Activated CD8-positive, alpha-beta memory T cell treated with anti-CD3 and anti-CD28 coated beads for 1 hour (primary cell): ENCODE measurements at places on chromosomes 5 and 9.
A peak's percentile ranks its signal among the peaks of the same experiment; 100 is the strongest.

- DNase-seq = no peak
Observed at GRCh38 chr5:120088412-120088811, 375.7 kb upstream of the PRR16 start.

GRCh38 chr9:6819529-6819928 is 61.8 kb downstream of the KDM4C start:
- DNase-seq = no peak

GRCh38 chr9:86731511-86732063 is 215.7 kb downstream of the GAS1 start:
- no peak for DNase-seq

GRCh38 chr9:98168941-98169488 is 23.4 kb downstream of the CORO2A start:
- DNase-seq = peak; percentile 18

DNA sequence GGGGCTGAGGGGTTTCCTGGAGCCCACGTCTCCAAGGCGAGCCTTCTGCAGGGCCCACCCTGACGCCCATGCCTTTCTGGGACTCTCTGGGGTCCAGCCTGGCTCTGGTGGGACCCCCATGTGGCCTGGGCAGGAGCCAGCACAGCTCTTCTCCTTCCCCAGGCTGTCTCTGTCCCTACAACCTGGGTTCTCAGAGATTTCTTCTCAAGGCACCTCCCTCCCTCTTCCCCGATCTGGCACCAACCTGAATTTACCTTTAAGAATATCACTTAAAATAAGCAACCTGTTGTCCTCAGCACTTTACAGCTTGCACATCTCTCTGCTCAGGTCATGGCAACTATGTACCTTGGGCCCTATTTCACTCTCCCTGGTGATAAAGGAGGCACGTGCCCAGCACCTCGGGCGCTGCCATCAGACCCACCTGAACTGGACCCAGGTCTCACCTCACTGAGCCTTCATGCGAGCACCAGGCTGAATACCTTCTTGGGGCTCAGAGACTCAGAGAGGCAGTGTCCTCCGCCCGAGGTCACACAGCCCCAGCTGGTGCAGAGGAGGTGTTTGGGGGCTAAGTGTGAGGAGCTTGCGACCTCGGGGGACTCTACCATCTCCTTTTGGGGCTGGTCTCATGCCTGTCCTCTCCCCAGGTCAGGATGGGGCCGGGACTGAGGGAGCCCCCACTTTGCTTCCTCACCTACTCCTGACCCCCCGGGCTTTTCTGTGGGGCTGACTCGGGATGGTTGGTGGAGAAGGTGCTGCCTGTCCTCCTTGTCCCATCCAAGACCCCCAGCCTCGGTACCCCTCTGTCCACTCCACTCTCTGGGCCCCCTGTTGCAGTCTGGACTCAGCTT is 217.7 kb downstream of the C9orf50 start:
- no peak for DNase-seq

DNA sequence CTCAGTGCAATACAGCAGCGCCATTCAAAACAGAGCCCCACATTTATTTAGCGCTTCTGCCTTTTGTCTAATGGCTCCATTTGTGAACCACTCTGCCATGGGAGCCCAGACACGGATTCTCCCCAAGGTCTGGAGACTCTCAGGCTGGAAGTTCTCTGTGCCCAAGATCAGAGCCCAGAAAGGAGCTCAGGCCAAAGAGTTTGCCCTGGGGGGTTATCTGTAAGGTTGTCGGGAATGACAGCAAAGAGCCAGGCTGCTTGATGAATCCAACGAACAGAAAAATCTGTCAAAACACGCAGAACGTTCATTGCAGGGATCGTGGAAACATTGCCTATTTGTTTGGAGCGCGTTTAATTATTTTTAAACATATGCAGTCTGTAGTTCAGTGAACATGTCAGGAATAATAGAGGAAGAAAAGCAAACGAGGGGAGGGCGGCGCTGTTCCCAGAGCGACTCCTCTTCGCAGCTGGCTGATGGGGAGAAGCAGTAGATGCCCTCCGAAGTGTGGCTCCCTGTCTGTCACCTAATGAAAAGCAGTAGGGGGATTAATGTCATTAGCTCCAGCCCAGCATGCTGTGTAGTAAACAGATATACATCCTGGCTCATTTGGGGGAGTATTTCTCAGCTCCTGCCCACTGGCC is 464.9 kb upstream of the MPDZ start:
- no peak for DNase-seq

GRCh38 chr9:121721058-121721350 is 69.6 kb downstream of the DAB2IP start:
- no peak for DNase-seq

- no peak for DNase-seq
Observed at GRCh38 chr9:2717385-2717784, at the start of gene KCNV2. Gene KCNV2 (plus strand): TSS chr9:2717510. CDS start chr9:2717740, 230 bp downstream.

GRCh38 chr5:156615901-156616300 is 234.2 kb upstream of the PPP1R2B start:
- no peak for DNase-seq

GRCh38 chr5:87499478-87500410 is 87.0 kb upstream of the CCNH start:
- DNase-seq = no peak

DNA sequence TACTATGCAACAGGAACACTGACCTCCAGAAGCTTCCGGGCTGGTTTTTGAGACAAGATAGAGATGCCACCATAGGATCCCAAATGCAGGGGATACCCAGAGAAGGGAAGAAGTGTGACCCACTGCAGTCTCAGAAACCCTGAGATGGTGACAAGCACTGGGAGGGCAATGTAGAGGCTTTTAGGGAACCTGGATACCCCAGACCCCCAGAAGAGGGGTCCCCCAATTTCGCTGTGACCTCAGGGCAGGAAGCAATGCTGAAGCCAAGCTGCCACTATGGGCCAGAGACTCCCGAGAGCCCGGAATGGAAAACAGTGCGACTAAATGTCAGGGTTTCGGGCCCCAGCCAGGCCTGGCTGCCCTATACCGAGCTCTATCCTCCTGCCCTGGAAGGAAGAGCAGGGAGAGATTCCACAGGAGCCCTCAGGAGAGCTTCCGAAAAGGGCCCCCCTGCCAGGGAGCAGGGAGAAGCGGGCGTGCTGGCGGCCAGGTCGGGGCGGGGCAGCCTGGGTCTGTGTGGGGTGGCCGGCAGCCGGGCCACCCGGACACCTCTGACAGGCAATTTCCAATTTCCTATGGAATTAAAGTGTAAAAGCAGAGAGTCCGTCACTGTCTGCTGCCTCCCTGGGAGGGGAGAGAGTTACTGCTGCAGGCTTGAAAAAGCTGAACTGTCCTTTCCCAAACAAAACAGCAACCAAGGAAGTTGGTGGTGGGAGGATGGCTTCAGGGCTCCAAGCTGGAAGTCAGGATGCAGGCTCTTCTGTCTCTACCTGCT is 154.2 kb downstream of the FGF18 start:
- no peak for DNase-seq

GRCh38 chr5:140131967-140132409 is 6.3 kb downstream of the IGIP start:
- DNase-seq = no peak

DNA sequence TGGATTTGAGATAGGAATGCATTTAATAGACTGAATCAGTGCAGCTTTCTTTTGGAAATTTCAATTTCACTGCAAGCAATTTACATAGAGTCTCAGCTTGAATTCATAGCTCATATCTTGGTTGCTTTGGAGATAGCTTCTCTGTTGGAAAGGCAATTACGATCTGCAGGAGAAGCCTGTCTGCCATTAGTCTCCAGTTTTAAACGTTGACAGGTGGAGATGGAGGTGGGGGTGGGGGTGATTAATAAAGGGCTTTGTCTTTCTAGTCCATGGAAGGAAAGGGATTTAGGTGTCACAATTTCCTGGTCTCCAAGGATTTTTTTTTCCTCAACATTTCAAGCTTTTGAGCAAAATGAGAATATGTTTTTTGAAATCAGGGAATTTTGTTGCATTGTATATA is 184.7 kb downstream of the CARTPT start:
- DNase-seq = no peak

DNA sequence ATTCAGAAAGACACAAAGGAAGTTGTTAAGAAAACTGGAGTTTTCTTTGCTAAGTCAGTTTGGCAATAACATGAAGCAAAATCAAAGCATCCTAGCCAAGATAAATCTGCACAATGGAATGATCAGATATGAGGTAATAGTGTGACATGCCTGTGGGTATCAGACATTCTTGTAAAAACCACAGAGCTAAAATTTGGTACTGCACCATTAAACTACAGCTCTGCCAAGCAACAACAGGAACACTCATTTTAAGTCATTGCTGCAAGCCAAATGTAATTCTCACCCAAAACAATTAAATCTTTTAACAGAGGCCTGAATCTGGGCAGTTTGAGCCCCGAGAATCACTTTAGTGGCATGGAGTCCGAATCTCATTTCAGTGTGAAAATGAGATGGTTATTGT is 96.6 kb downstream of the VCAN start:
- no peak for DNase-seq

DNA sequence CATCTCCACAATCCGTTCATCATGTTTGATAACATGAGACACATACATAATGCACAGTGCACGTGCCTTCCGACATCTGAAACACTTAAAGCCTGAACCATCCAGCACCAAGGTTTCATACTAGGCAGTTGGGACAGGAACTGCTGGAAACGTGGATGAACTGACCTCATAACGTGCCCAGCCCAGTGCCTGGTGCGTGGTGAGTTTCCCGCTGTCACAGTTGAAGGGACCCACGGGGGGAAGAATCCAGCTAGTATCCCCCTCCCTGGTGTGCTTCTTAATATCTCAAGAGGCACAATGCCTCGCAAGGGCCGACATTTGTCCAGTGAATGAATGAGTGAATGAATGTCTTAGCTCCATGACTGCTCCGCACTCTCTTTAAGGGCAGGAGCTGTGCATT is 23.2 kb downstream of the BARX1 start:
- no peak for DNase-seq

GRCh38 chr5:41708604-41708940 is 161.7 kb downstream of the OXCT1 start:
- no peak for DNase-seq

GRCh38 chr5:41924526-41924871 is 582 bp upstream of the FBXO4 start:
- no peak for DNase-seq

GRCh38 chr9:135074354-135075233 is 12.9 kb upstream of the OLFM1 start:
- no peak for DNase-seq

DNA sequence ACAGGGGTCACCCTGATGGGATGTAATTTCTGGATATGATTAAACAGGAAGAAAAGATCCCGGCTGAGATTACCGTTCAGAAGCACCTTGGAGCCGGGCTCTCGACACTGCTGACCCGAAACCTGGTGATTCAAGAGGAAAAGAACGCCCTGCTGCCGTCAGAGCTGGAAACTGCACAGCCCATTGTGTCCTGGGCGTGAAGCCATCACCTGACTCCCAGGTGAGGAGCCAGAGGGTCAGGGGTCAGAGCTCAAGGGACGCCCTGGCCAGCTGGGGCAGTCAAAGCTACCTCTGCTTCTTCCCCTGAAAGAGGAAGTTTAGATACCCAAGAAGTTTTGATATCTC is 17.8 kb upstream of the SLC12A7 start:
- DNase-seq = no peak

- no peak for DNase-seq
Observed at GRCh38 chr9:131473198-131473885, 29.4 kb upstream of the POMT1 start.

DNA sequence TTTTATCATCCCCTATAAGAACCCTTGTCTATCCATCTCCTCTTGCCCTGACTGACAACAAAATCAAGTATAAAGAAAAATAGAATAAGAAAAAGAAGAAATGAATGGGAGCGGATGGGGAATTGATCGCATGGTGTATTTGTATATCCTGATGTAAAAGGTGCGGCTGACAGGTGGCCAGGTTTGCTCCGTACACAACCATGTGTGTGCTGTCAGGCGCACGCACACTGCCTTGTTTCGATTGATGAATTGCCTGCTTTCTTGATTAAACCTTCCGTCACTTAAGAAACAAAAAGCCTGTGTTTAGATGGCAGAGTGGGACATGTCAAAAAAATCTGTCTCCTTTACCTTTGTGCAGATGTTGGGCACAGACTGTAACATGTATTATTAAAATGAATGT is 102.6 kb downstream of the MVB12B start:
- no peak for DNase-seq

DNA sequence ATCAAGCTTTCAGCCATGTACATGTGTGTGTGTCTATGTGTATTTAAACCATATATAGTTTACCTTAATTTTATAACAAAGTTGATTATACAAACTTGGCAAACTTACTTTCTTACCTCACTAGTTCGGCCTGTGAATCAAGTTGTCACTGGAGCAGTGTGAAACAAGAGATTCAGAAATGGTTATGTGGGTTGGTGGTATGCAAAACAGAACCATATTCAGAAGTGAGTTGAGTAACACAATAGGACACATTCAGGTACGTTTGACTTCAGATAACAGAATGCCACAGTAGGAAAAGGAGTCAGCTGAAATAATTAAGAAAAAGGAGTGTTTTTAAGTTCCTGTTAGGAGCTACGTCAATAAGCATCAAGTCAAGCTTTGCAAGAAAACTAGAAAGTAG is 21.5 kb downstream of the XPA start:
- no peak for DNase-seq

GRCh38 chr9:134127065-134127580 is 8.8 kb upstream of the WDR5 start:
- DNase-seq = no peak

DNA sequence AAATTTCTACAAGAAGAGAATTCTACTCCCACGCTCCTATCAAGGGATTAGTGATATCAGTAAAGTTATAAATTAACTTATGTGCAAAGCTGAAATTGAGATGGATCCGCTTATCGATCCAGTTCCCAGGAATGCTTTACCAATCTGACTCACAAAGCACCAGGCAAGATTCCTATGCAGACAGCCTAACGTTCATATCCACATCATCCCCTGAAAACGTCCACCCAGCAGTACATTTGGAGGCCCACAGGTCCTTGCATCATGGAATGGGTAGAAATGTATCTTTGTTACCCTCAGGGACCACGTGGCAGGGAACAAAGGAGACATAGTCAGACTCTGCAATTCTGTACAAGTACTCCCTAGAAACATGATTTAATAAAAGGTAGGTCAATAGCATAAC is 147.4 kb downstream of the ESM1 start:
- no peak for DNase-seq

GRCh38 chr9:116316246-116316645 is 162.7 kb downstream of the PAPPA start:
- DNase-seq = no peak

- no peak for DNase-seq
Observed at GRCh38 chr5:172385707-172386106, 68.6 kb downstream of the SH3PXD2B start.

DNA sequence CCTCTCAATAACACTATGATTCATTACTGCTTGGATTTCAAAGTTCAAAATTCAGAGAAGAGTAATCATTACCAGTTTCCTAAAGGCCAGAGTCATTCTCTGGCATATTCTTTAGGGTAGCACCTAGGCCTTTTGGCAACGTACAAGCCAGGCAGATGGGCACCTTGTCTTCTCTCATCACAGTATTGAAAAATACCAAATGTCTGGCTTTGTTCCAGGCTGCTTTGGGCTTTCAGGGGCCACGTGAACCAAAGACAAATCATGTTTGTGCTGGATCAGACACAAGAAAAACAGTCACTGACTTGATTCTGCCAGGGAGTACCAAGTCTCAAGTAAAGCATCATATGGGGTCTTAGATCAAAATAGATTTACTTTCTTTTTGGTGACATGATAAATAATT is 15.5 kb downstream of the MEGF9 start:
- no peak for DNase-seq

GRCh38 chr5:109177782-109178181 is 232.0 kb downstream of the PJA2 start:
- no peak for DNase-seq

GRCh38 chr9:37943345-37944265 is 39.7 kb upstream of the SLC25A51 start:
- DNase-seq = no peak
